ENCODE measurements at places on chromosomes 6 and 20.

DNA sequence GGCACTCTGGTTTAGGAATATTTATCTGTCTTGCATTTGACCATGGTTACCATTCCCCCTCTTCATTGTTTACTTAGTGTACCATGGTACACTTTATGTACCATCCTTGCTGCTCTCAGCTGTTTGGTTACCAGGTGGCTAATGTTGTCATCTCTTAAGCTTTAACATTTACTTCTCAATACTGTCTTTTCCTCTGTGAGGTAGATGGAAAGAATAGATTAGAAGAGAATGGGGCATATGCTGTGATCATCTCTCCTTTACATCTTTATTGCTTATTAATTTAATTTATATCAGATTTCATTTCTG is 109.2 kb downstream of the NCOA3 start:
- DNase-seq: no peak

- DNase-seq: no peak
Measured at GRCh38 chr6:157647261-157647915, 175.7 kb upstream of the SNX9 start.

GRCh38 chr6:56555438-56555872 is 87.2 kb downstream of the DST start:
- no peak for DNase-seq

DNA sequence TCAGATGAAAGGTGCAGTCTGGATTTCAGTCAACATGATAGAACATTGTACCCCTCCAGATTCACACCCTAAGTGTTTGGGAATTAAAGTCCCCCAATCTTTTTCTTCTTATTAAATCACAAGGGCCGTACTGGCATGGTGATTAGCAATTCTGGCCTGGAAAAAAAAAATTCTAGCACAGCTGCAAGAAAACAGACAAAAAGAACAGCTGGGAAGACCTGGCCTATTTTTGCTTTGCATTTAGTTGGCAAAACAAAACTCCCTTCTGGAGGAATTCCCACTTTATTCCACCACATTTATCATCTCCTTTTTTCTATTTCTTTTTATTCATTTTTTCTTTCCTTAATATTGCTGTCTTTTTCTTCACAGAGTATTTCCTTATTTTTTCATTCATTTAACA is 39.8 kb upstream of the AKAP12 start:
- DNase-seq: no peak

DNA sequence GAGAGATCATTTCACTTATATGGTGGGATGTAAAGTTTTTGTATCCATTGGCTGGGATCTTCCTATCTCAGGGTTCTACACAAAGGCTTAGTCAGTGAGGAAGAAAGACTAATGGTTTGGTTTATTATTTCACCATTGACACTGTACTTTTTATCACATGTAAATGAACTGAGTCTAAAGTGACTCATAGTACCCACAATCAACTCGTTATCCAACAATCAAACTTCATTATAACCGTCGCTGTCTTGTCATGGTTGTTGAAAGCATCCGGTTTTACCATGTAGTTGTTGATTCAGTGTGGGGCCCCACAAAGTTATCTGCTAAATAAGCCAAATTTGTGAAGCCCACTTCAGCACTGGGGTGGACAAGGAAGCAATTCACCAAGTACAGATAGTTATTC is 55.8 kb upstream of the MTRF1L start:
- DNase-seq: no peak

DNA sequence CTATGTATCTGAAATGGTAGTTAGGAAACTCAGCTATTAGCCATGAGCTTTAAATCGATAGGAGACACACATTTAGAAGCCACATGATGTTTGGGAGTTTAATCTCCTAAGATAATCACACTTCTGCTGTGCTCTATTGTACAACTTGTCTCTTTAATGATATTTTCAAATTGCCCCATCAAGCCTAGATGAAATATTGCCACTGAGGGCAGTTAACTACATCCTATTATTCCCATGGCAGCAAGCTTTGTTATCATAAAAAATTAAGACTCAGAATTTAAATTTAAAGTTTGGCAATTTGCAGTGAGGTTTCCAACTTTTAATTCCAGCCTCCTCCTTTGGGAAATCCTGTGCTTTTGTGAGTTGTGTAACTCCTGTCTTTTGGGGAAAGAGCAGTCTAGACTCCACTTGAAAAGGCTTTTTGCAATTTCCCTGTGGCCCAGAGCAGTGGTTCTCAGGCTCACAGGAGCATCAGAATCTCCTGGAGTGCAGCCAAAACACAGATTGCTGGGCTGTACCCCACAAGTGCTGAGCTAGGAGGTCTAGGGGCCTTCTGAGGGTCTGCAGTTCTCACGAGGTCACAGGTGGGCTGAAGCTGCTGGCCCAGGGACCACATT is 792.4 kb downstream of the QKI start:
- DNase-seq: no peak

DNA sequence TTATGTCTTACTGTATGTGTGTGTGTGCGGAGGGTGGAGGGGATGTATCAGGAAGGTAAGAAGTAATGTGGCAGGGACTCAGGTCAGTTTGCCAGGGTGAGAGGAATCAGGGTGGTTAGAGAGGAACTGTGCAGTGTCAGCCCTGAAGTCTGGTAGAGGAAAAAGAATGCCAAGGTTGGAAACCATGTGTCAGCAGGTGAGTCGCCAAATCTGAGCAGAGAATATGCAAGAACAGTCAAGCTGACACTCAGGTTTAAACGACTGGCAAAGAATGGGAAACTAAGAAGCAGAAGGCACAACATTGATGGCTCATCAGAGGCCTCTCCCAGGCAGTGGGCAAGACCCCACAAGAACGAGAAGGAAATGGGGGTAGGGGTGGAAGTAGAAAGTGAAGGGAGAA is 107.5 kb upstream of the TBX18 start:
- DNase-seq: no peak

DNA sequence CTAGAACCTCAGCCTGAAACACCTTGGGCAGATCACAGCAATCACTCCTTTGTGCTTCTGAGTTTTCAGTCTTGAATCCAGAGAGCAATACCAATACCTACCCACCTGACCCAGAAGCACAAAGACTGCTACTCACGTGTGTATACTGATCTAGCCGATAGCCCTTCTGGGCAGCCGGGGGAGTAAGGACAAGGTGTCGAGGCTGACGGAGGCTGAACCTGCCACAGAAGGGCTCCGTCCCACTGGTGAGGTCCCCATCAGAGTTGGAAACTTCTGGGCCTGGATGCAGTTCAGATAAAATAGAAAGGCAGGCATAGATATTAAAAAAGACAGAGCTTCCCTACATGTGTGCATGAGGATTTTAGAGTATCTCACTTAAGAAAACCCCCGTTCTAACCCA is 32.0 kb downstream of the PKHD1 start:
- no peak for DNase-seq

GRCh38 chr6:89987140-89987539 is 92.9 kb downstream of the GJA10 start:
- DNase-seq: no peak

DNA sequence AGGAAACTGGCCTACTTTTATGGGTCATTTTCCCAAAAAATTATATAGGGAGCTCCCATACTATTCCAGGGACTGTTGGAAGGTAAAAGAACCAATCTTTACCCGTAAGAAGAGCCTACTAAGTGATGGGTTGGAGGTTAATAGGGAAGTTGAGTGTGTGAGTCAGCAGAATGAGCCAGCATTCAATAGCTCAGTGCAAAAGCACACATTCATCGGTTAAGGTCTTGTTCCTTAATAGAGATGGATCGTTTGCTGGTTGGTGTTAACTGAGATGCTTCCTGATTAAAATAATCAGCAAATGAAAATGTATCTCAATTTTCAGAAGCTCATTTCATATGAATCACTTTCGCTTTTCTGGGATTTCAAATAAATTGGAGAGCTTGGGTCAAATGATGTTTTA is 115.3 kb upstream of the MRPS10 start:
- no peak for DNase-seq

DNA sequence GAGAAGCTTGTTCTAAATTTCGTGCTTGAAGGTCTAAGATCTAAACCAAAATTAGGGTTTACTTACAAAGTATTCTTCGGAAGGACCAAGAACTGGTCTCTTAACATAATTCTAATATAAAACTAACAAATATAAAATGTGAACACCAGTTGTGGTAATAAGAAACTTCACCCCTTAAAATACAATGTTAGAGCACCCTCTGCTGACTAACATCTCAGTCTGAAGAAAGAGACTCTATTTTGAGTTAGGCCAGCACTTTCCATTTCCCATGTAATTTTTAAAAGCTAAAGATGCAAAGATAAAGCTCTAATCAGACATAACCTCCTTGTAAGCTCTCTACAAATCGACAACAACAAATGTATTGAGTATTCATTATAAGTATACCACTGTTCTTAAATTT is 24.6 kb downstream of the ATG5 start:
- no peak for DNase-seq

- no peak for DNase-seq
Measured at GRCh38 chr6:125919618-125920017, 37.0 kb upstream of the HINT3 start.

GRCh38 chr20:49821870-49822331 is 9.3 kb downstream of the SLC9A8 start:
- no peak for DNase-seq

DNA sequence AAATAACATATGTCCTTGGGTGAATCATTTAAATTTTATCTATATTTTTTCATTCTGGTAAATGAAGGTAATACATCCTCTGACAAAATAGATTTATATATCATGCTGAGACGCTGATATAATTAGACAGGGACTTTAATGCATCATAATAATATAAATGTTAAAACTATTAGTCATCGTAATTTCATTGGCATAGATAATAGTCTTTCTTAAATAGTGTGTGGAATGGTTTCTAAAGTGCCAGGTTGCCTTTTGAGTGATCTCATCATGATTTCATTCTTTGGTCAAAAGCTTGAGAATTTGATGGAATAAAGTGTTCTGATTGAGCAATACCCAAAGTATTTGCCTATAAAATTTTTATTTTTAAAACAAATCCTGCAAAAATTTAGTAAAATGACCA is 43.2 kb upstream of the BMP5 start:
- no peak for DNase-seq

DNA sequence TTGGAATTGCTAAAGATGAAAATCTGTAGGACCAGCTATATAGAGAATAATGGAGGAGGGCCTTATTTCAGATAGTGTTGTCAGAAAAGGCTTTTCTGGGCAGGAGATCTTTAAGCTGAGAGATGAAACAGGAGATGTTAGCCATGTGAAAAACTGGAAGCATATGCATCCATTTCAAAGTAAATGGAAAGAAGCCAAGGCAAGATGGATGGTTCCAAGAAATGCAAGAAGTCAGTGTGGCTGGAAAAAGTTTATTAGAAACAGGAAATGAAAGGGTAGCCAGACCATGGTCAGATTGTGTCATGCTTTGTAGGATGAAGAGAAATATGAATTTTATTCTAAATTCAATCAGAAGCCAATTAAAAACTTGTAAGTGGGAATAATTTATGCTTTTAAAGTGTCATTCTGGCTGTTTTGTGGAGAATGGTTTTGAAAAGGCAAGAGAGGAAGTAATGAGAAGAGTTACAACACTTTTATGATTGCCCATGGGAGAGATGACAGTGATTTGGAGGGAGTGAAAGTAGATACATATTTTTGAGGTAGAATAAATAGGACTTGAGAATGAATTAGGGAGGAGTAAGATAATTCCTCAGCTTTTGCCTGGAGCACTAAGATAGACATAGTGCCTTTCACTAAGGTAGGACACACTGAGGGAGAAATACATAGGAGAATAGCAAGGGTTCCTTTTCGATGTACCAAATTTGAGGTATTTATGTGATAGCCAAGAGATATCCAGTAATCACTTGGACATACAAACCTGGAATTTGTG is 620.1 kb downstream of the HTR1B start:
- DNase-seq: no peak

Data from activated T-cell treated with anti-CD3 and anti-CD28 coated beads, Interleukin-2, amount 50 U/mL, for 24 hours (primary cell).